NCI-H1417 (cell line): ENCODE measurements at places on chromosomes 13 and 19.
A peak's percentile ranks its signal among the peaks of the same experiment; 100 is the strongest.

DNA sequence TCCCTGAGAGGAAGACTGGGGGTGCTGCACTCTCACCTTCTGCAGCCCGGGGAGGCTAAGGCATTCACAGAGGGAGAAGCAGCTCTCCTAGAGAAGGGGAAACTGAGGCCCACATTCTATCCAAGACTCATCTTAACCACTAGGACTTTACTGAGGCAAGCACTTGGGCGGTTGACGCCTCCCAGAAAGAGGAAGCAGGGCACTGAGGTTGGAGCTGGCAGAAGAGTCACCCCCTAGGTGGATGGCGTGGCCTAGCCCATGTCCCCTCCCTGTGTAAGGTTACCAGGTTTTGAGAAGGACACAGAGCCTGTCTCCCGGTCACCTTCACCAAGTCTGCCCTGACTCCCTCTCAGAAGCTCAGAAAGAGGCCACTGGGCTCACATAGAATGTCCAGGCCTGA, 2.7 kb downstream of the S1PR2 start:
- no peak for DNase-seq

DNA sequence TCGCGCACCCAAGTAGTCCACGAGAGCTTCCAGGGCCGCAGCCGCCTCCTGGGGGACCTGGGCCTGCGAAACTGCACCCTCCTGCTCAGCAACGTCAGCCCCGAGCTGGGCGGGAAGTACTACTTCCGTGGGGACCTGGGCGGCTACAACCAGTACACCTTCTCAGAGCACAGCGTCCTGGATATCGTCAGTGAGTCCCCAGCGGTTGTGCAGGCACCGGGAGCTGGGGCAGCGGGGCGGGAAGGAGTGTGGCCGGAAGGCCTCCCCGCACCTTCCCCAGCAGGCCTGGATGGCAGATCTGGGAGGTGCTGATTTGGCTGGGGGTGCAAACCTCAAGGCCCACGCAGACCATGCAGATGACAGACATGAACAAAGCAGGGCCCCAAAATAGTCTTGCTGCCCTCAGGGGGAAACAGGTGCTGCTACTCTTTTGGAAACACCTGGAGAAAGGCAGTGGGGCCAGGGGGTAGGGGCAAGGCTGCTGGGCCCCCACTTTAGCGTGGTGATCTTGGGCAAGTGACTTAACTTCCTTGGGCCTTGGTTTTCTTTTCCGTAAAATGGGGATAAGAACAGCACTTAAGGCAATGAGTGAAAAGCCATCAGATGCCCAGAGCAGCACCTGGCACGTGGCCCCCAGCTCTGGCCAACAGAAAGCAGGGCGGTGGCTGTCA, 4.0 kb downstream of the MAG start:
- DNase-seq, result no peak

GRCh38 chr19:5369962-5370367, 29.4 kb upstream of the PTPRS start:
- no peak for DNase-seq

- DNase-seq, result no peak
Measured at GRCh38 chr13:32036126-32036695, 4.6 kb downstream of the FRY start.

- no peak for DNase-seq
Measured at GRCh38 chr19:7981199-7981598, 24.2 kb downstream of the ELAVL1 start.

GRCh38 chr19:35478794-35479677, 11.2 kb downstream of the KRTDAP start:
- DNase-seq, result peak; percentile 5

GRCh38 chr13:93256998-93257397, 30.4 kb downstream of the GPC6 start:
- no peak for DNase-seq

DNA sequence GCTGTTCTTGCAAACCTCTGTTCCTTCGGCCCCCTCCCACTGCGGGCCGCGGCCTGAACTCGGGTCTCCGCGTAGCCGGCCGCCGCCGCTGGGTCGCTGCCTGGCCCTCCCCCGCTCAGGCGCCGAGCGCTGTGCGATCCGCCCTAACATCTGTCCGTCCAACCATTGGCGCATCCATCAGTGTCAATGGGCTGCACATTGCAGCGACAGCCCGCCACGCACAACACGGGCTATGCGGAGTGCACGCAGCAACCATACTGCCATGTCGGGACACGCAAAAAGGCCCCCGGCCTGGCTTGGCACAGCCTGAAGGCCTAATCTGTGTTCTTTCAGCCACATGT, 2.6 kb upstream of the TSHZ3 start:
- DNase-seq, result no peak

DNA sequence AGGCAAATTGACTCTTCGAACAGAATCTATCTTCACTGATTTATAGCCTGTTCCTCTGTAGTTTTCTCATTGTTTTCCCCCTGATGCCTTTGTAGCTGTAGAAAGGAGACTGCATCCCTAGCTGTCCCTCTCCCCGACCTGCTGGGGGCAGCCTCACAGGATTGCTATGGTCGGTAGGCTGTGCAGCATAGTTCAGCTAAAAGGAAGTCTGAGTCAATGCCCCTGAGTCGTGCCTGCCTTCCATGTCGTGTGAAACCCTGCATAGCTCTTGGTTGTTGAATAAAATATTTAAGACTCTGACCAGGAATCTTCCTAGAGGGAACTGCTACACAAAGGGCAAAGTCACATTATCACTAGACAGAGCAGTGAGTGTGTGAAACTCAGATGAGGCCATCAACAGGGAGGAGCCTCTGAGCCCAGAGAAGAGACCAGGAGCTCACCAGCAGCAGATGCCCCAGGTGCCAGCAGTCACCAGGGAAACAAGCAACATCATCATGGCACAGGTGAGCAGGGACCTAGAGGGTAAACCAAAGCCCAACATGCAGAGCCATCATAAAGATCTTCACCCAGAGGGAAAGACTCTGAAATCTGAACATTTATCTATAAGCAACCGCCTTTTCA, 108.4 kb upstream of the NBEA start:
- no peak for DNase-seq

DNA sequence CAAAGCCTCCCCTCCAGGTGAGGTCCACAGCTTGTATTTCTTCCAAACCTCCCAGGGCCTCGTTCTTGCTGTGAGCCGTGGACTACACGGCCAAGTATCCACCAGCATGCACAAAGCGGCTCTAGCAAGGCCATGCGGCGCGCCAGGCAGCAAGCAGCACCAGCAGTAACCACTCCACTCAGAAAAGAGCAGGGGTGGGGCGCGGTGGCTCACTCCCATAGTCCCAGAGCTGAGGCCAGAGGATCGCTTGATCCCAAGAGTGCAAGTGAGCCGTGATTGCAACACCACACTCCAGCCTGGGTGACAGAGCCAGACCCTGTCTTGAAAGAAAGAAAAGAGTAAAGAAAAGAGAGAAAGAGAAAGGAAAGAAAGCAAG, 4.7 kb downstream of the CCDC8 start:
- DNase-seq, result peak; percentile 67

GRCh38 chr13:99431927-99432608, 69.2 kb upstream of the TM9SF2 start:
- no peak for DNase-seq

GRCh38 chr13:35159041-35159440, 217.0 kb downstream of the NBEA start:
- DNase-seq, result no peak

DNA sequence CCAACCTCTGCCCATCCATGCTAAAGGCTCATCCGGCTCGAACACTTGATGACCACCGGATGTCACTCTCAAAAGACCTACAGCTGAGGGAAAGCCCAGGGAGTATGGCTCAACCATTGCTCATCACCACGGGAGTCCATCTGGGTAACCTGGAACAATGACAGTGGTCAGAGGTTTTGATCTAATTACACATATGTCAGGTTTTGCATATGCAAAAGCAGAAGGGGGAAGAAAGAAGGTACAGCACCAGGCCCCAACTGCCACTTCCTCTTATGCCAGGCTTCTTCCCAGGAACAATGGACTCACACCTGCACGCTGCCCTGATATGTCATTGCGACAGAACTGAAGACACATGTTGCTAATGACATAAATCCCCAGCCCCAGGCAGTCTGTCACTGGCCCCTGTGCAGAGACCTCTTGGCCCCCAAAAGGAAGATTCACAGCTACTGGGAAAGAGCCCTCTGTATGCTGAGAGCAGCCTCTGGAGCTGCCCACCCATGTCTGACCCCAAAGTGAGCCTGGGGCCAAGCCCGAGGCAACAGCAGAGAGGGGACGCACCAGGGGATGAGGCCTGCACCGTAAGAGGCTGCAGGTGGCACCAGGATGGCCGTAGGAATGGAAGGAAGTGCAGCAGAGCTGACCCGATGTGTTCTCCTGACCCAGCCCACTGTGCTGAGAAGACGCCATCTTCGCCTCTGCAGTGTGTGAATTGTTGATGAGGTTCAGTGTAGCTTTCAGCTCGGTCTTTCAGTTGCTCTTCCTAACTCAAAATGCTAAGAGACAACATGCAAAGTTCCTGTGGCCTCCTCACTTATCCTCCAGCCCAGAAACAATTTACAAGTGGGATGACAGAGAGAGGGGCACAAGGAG, 26.3 kb downstream of the EPS15L1 start:
- DNase-seq, result peak; percentile 26

DNA sequence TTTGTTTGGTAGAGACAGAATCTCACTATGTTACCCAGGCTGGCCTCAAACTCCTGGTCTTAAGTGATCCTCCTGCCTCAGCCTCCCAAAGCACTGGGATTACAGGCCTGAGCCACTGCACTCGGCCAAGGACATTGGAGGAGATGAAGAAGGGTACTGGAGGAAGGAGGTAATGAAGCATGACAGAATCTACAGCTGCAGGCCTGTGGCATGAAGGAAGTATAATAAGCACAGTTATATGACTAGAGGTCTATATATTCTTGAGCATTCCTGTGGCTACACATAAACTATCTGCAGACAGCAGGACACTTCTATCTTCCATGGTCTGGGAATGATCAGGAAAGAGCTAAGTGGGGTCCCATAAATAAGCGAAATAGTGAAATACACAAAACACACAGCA, 18.2 kb downstream of the ZNF565 start:
- DNase-seq, result no peak

GRCh38 chr19:58181902-58182576, 822 bp upstream of the ZNF274 start:
- no peak for DNase-seq

- DNase-seq, result no peak
Measured at GRCh38 chr13:100825557-100825956, 151.0 kb upstream of the TMTC4 start.

DNA sequence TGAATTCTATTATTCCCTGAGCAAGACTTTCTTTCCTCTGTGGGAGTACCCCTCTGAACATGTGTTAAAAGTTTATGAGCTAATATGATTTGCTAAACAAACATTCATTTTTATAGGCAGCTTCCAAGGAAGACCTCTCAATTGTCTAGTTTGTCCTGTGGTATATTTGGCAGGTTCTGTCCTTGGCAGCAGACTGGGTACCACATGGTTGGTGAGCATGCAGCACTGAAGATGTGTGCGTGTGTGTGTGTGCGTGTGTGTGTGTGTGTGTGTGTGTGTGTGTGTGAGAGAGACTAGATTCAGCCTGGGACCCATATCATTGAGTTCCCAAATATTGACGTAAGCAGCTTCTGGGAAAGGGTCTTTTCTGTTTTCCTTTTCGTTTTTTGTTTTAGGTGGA, 24.0 kb downstream of the FGF9 start:
- no peak for DNase-seq

- DNase-seq, result no peak
Measured at GRCh38 chr19:51726049-51726448, 2.3 kb upstream of the HAS1 start.

GRCh38 chr13:54373211-54373610, 1344.6 kb downstream of the OLFM4 start:
- DNase-seq, result no peak

- DNase-seq, result no peak
Measured at GRCh38 chr13:28392896-28393505, 101.9 kb downstream of the FLT1 start.

GRCh38 chr13:79782541-79783205, 301.7 kb downstream of the NDFIP2 start:
- DNase-seq, result no peak

GRCh38 chr13:50017819-50018218, 2.6 kb downstream of the KCNRG start:
- no peak for DNase-seq

GRCh38 chr13:74838096-74838495, 643.9 kb downstream of the TBC1D4 start:
- DNase-seq, result no peak

- DNase-seq, result no peak
Measured at GRCh38 chr13:36430247-36431203, 1.8 kb upstream of the CCNA1 start.

DNA sequence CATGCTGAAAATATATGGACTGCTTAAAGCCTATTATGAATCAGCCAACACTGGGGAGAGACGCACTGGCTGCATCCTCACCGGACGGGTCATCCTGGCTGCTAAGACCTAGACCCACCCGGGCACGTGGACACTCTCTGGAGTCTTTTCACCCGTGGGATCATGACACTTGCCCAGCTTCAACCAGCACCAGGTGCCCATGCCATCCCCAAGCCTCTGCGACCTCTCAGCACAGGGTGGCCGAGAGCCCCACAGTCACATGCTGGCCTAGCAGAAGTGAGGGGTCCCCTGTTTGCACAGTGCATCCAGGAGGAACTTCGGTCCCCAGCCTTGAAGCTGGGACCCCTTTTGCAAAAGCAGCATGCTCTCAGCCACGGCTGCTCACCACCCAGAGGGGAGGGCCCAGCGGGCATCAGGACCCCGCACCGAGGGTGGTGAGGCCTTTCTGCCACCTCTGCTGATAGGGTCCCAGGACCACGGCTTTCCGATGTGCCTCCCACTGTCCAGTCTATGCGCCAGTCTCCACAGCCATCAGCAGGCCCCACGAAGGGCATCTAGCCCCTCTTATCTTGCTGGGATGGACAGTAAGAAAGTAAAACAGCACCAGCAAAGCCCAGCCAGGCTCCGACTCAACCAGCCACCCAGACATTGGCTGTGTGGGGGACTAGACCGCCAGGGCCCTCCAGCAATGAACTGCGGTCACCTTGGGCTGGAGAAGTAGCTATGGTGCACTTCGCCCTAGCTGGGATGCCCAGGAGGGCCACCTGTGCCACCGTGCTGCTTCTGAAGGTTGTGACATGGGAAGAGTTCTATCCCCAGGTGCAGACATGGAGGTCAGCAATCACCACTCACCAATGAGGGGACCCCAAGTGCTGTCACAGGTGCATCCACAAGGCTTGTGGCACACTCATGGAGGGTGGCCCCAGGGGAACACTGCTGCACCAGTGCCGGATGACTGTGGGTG, 73.1 kb downstream of the CEBPG start:
- no peak for DNase-seq

DNA sequence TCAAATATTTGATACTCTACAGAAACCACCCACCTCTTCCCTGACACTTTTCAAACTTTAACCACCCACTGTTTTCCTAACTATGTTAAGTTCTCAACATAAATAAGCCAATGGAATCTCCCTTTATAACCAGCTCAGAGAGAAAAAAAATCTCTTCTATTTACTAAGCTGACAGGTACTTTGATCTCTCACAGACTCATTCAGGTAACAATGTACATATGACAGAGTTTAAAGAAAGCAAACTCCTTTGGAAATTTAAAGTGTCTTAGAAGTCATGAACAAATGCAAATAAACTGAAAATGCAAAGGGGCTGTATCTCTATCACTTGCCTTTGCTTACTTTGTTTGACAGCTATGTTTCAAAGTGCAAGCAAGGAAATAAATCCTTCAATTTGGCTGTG, 109.3 kb downstream of the KLF12 start:
- no peak for DNase-seq
